ENCODE measurements at places on chromosomes 7 and 10.
A peak's percentile ranks its signal among the peaks of the same experiment; 100 is the strongest.

GRCh38 chr7:138000081-138000701, 1.7 kb downstream of the CREB3L2 start:
- peak overlapping the region; percentile 99 for H3K27ac ChIP-seq
- peaks cover 3% of the 10 kb centered on the region for H3K27me3 ChIP-seq
- peak overlapping the region; percentile 97 for H3K4me3 ChIP-seq
- H3K4me1 ChIP-seq: peaks cover 55% of the 10 kb centered on the region
- DNase-seq: peak; percentile 64
- H3K36me3 ChIP-seq: peaks cover 35% of the 10 kb centered on the region

GRCh38 chr7:45085619-45086200, 3.1 kb downstream of the NACAD start:
- peaks cover 37% of the 10 kb centered on the region for H3K27me3 ChIP-seq
- DNase-seq: no peak
- no peak overlapping the region for H3K27ac ChIP-seq

GRCh38 chr10:69655868-69656555, 26.0 kb downstream of the FAM241B start:
- no peaks in the 10 kb centered on the region for H3K36me3 ChIP-seq
- H3K27ac ChIP-seq: no peak overlapping the region
- H3K27me3 ChIP-seq: peaks cover 5% of the 10 kb centered on the region
- peaks cover 79% of the 10 kb centered on the region for H3K4me1 ChIP-seq
- no peak overlapping the region for H3K4me3 ChIP-seq

- no peaks in the 10 kb centered on the region for H3K36me3 ChIP-seq
- no peak overlapping the region for H3K27ac ChIP-seq
- H3K4me3 ChIP-seq: no peak overlapping the region
- DNase-seq: peak; percentile 42
- peaks cover 10% of the 10 kb centered on the region for H3K4me1 ChIP-seq
Measured at GRCh38 chr7:46131916-46132795, 211.1 kb upstream of the IGFBP3 start.

GRCh38 chr10:6014241-6014761, 37.0 kb upstream of the IL15RA start:
- peaks cover 20% of the 10 kb centered on the region for H3K27me3 ChIP-seq
- peak; percentile 46 for DNase-seq
- H3K4me1 ChIP-seq: peaks cover 8% of the 10 kb centered on the region
- no peak overlapping the region for H3K4me3 ChIP-seq
- no peak overlapping the region for H3K27ac ChIP-seq
- no peaks in the 10 kb centered on the region for H3K36me3 ChIP-seq

GRCh38 chr10:44960088-44960460, 472 bp downstream of the RASSF4 start:
- H3K36me3 ChIP-seq: peaks cover 16% of the 10 kb centered on the region
- H3K27ac ChIP-seq: no peak overlapping the region
- peak overlapping the region; percentile 86 for H3K4me3 ChIP-seq

- H3K36me3 ChIP-seq: peaks cover 15% of the 10 kb centered on the region
- peaks cover 19% of the 10 kb centered on the region for H3K27me3 ChIP-seq
- DNase-seq: peak; percentile 27
- H3K4me3 ChIP-seq: peak within 1 kb of the TSS; percentile 86
Measured at GRCh38 chr10:102451105-102451969, at the start of gene C10orf95. Gene C10orf95 (minus strand): TSS chr10:102451543. CDS start chr10:102451093, 450 bp downstream.

- no peak overlapping the region for H3K27ac ChIP-seq
- no peaks in the 10 kb centered on the region for H3K27me3 ChIP-seq
- H3K36me3 ChIP-seq: no peaks in the 10 kb centered on the region
- H3K4me3 ChIP-seq: no peak overlapping the region
Measured at GRCh38 chr7:134701272-134701671, 54.6 kb downstream of the BPGM start.

DNA sequence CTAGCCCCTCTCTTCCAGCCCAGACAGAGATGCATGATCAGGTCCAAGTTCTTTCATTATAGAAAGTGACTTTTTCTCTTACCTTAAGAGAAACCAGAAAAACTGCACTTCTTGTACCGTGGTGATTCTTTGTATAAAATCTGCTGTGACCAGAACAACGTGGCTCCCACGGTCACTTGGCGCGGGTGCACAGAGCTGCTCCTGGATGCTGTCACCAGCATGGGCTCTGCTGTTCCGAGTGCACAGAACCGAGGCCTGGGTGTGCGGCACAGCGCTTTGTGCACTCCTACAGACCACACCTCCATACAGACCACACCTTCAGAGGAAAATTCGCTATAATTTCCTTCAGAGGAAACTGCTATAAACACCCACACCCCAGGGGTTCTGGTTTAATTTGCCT, 26.0 kb downstream of the VIPR2 start:
- H3K36me3 ChIP-seq: no peaks in the 10 kb centered on the region
- H3K27me3 ChIP-seq: peaks cover 36% of the 10 kb centered on the region
- peak overlapping the region; percentile 17 for H3K4me3 ChIP-seq
- H3K4me1 ChIP-seq: peaks cover 57% of the 10 kb centered on the region
- no peak overlapping the region for H3K27ac ChIP-seq

DNA sequence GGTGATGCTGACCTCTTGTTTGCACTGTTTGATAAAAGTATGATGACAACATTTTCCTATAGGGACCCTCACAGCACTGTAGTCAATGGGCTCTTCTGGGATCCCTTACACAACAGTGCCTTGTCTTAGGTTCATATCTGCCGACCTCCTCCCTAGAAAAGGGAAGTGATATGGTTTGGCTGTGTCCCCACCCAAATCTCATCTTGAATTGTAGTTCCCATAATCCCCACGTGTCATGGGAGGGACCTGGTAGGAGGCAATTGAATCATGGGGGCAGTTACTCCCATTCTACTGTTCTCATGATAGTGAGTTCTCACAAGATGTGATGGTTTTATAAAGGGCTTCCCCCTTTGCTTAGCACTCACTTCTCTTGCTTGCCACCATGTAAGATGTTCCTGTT, 23.1 kb downstream of the ZC3HAV1 start:
- no peak for DNase-seq
- H3K4me3 ChIP-seq: no peak overlapping the region
- H3K27ac ChIP-seq: no peak overlapping the region

DNA sequence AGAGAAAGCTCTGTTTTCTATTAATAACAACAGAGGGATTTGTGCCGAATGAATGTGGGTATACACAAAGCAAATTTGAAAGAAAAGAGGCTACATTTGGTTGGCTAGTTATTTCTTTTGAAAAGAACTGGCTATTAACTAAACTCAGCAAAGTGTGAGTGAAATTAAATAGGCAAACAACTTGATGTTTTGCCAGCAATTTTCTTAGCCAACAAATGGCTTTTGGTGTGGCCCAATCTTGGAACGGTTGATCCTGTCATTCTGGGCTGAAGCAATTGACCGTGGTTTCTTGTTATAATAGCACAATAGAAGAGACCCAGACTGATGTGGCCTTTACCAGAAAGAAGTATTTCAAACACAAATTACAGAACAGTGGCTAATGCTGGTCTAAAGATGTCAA, 898.6 kb downstream of the KCNMA1 start:
- no peak overlapping the region for H3K4me3 ChIP-seq
- no peak overlapping the region for H3K27ac ChIP-seq
- no peaks in the 10 kb centered on the region for H3K36me3 ChIP-seq

DNA sequence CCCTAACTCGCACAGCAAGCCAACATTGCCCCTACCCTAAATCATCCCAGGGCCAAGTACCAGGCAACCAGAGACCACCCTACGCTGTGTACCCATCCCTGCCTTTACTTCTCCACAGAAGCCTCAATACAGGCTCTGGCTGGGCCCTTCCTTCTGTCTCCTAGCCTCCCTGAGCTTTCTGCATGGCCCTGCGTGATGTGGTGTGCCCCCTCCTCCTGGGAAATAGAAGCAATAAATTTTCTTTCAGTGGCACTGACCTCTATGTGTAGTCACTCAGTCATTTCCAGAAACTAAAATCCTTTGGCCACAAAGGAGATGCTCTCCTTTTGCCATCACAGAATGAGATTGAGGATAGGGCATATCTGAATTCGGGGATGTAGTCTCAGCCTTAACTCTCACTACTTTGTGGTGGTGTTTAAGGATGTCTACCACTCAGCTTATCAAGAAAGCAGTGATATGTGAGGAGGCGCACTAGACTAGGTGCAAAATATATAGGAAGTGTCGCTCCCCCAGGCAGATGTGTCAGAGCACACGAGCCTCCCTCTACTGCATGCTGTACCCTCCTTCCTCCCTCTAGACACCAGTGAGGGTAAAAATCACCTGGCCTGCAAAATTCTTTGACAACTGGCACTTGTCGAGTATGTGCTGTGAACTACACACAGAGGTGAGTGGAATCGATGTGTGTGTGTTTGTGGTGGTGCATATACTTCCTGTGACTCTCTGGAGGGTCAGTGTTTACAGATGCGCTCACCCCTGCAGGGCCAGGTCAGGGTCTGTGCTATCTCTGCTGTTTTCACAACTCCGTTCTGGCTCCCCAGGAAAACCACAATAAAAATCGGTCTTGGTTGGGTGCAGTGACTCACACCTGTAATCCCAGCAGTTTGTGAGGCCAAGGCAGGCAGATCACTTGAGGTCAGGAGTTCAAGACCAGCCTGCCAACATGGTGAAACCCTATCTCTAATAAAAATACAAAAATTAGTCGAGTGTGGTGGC, 825.9 kb upstream of the IGFBP3 start:
- peaks cover 83% of the 10 kb centered on the region for H3K4me1 ChIP-seq
- H3K4me3 ChIP-seq: peak overlapping the region; percentile 7
- DNase-seq: peak; percentile 19
- H3K27ac ChIP-seq: peak overlapping the region; percentile 94
- H3K36me3 ChIP-seq: peaks cover 6% of the 10 kb centered on the region
- H3K27me3 ChIP-seq: peaks cover 3% of the 10 kb centered on the region

- no peak for DNase-seq
- no peaks in the 10 kb centered on the region for H3K36me3 ChIP-seq
- H3K4me3 ChIP-seq: no peak overlapping the region
- no peak overlapping the region for H3K27ac ChIP-seq
- peaks cover 2% of the 10 kb centered on the region for H3K27me3 ChIP-seq
- peaks cover 12% of the 10 kb centered on the region for H3K4me1 ChIP-seq
Measured at GRCh38 chr10:91598211-91598977, 34.5 kb downstream of the PPP1R3C start.

DNA sequence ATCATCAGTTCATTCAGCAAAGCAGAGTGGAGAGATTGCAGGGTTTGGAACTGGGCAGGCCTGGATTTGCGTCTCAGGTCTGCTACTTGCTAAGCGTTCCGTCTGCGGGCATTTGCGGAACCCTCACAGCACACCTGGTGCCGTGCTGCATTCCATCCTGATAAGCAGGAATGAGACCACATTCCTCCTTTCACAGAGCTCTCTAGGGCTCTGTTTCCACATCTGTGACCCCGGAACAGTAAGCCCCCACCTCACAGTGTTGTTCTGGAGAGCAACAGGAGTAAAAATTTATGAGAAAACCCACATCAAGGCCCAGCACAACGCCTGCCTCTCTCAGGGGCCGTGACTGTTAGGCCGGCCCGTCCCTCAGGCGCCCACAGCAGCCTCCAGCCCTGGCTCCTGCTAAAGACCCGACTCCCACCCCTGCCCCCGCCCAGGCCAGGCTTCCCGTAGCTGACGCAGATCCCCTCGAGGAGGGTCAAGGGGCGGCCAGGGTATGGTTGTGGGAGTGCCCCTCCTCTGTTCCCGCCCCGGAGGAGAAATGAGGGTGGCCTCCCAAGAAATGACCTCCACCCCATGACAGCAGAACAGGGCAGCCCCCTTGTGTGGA, 128.9 kb downstream of the RGS10 start:
- H3K4me1 ChIP-seq: peaks cover 96% of the 10 kb centered on the region
- peak overlapping the region; percentile 64 for H3K4me3 ChIP-seq
- H3K36me3 ChIP-seq: no peaks in the 10 kb centered on the region
- DNase-seq: peak; percentile 58
- H3K27ac ChIP-seq: peak overlapping the region; percentile 96
- peaks cover 9% of the 10 kb centered on the region for H3K27me3 ChIP-seq

DNA sequence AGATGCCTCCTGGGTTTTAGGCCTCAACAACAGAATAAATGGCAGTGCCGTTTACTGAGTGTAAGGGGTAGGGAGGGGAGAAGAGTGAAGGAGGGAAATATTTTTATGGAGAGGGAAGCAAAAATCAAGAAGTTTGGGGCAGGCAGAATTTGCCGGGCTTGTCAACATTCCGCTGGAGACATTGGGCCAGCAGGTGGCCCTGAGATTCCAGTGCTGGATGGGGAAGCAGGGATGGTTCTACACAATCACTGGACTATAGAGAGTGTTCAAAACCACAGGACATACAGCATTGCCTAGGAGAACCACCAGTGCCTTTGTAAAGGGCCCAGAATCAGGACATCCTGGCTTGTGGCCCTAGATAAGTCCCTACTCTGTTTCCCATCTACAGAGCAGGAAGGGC, 598.6 kb upstream of the MGMT start:
- peaks cover 8% of the 10 kb centered on the region for H3K27me3 ChIP-seq
- peaks cover 7% of the 10 kb centered on the region for H3K4me1 ChIP-seq
- no peaks in the 10 kb centered on the region for H3K36me3 ChIP-seq
- no peak for DNase-seq
- no peak overlapping the region for H3K27ac ChIP-seq
- no peak overlapping the region for H3K4me3 ChIP-seq

GRCh38 chr7:67423065-67423464, 426.4 kb downstream of the TYW1 start:
- H3K27me3 ChIP-seq: peaks cover 14% of the 10 kb centered on the region
- no peak overlapping the region for H3K27ac ChIP-seq
- no peak overlapping the region for H3K4me3 ChIP-seq
- H3K4me1 ChIP-seq: no peaks in the 10 kb centered on the region

GRCh38 chr7:123872908-123873307, 27.9 kb downstream of the HYAL4 start:
- no peaks in the 10 kb centered on the region for H3K27me3 ChIP-seq
- H3K4me1 ChIP-seq: no peaks in the 10 kb centered on the region
- no peaks in the 10 kb centered on the region for H3K36me3 ChIP-seq
- H3K27ac ChIP-seq: no peak overlapping the region

GRCh38 chr10:59872892-59873463, 33.4 kb downstream of the CCDC6 start:
- peaks cover 25% of the 10 kb centered on the region for H3K4me1 ChIP-seq
- H3K36me3 ChIP-seq: no peaks in the 10 kb centered on the region

DNA sequence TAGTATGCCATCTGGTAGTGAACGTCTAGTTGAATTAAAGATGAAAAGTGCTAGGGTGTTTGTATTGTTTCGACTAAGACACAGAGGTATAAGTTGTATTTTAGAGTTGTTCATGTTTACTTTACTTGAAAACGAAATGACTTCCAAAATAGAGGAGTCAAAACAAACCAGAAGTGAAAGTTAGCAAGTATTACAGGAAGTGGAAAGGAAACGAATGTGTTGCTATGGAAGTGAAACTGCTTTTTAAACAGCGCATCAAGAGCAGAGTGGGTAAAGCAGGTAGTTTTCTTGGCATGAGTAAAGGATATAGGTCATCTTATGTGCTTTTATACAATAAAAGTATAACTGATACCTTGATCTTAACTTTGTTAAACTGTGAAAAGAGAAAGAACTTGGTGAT, 20.0 kb upstream of the GALNTL5 start:
- DNase-seq: no peak
- H3K27ac ChIP-seq: no peak overlapping the region
- H3K27me3 ChIP-seq: peaks cover 12% of the 10 kb centered on the region
- H3K4me1 ChIP-seq: peaks cover 46% of the 10 kb centered on the region
- no peak overlapping the region for H3K4me3 ChIP-seq
